Activated CD4-positive, alpha-beta T cell treated with anti-CD3 and anti-CD28 coated beads, Interleukin-2, Interleukin-6, amounts not matched to agents 100 ng/mL and 50 ng/mL, durations not matched to agents 16 hours and 8 hours (primary cell): ENCODE measurements at places on chromosomes 3 and 15.
A peak's percentile ranks its signal among the peaks of the same experiment; 100 is the strongest.

GRCh38 chr3:186432189-186432588 is 70.2 kb upstream of the DGKG start:
- DNase-seq: peak; percentile 75

GRCh38 chr3:39805650-39806049 is 3.8 kb upstream of the MYRIP start:
- DNase-seq: no peak

GRCh38 chr15:77710637-77711036 is 77.9 kb upstream of the LINGO1 start:
- DNase-seq: no peak

- no peak for DNase-seq
Measured at GRCh38 chr15:96262097-96262496, 68.4 kb upstream of the NR2F2 start.

GRCh38 chr3:7682822-7683229 is 818.8 kb upstream of the LMCD1 start:
- DNase-seq: no peak

GRCh38 chr3:53109891-53110771 is 20.1 kb downstream of the RFT1 start:
- peak; percentile 77 for DNase-seq
